ENCODE measurements at places on chromosomes 7 and 10.

GRCh38 chr7:4641091-4641666 lies 40.9 kb upstream of the FOXK1 start:
- no peak for DNase-seq

DNA sequence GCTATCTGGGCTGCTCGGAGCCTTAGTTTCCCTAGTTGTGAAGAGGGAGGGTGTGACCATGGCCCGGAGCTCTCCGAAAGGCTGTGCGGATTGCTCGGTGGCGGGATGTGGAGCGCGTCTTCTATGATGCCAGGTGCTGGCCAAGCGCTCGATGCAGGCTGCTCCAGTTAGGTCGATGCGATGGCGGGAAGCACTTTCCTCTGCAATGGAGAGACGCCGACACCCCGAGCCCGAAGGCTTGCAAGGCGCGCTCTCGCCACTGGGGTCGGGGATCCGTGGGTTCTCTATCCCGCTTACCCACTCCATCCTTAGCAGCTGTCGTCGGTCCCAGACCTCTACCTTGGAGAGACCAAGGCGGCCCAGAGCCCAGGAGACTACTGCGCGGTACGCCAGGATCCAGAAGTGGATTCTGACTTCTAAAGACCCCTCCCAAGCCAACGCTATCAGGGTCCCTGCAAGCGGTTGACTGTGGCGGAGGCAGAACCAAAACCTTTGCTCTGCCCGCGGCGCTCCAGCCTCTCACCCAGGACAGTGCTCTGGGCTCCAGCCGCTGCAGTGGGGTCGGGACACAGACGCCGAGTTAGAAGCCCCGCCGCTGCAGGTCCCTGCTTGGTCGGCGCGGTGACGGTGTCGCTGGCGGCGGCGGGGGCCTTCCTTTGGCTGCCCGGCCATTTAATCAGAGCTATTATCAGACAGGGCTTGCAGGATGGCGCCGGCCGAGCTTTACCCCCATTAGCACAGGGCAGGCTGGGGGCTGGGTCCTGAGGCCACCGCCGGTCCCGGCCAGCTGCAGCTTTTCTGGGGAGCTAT lies 7.8 kb upstream of the TBX20 start:
- DNase-seq, result no peak

DNA sequence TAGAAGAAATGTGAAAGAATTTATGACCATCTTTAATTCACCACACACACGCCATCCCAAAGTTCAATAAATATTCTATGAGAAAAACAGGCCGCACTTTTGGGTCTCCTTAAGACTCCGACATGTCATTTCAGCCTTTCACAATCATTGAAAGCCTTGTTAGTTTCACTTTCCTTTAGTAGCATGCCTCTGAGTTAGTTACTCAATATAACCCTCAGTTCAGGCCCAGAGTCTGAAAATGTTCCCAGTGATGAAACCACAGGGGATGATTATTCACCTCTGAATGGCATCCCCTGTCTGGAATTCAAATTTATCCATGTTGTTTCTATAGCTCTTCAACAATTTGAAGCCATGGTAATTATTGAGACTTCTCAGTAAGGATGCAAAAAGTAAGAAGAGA lies 278.1 kb upstream of the NRP1 start:
- DNase-seq, result no peak

GRCh38 chr7:110534241-110534931 lies 556.5 kb upstream of the LRRN3 start:
- no peak for DNase-seq

GRCh38 chr10:30542001-30542894 lies 87.3 kb downstream of the LYZL2 start:
- DNase-seq, result no peak

Data from stimulated activated CD8-positive, alpha-beta memory T cell treated with anti-CD3 and anti-CD28 coated beads, Interleukin-15, amount 100 ng/mL, for 48 hours (primary cell).